Glomerular endothelial cell (primary cell): ENCODE measurements at places on chromosomes 3 and 15.
A peak's percentile ranks its signal among the peaks of the same experiment; 100 is the strongest.

- DNase-seq, result no peak
Observed at GRCh38 chr3:195821403-195822130, 9.8 kb upstream of the MUC4 start.

- no peak for DNase-seq
Observed at GRCh38 chr15:91688811-91689210, 164.7 kb upstream of the SLCO3A1 start.

GRCh38 chr15:92619145-92620101, 36.2 kb downstream of the FAM174B start:
- DNase-seq, result no peak

DNA sequence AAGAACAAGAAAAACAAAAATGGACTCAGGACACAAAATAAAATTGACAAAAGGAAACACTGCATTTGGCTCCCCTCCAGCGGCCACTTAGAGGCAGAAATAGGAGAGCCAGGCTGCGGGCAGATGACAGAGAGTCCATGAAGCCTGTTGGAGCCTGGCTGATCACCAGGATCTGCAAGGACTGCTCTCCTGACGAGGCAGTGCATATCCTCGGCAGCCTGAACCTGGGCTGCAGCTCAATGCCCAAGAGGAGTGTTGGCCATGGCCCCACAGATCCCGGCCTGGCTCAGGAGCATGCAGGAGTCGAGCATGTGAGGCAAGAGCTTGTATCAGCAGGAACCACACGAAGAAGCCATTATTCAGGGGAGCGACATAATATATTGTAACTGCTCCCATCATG, 199.8 kb downstream of the STT3B start:
- DNase-seq, result no peak

DNA sequence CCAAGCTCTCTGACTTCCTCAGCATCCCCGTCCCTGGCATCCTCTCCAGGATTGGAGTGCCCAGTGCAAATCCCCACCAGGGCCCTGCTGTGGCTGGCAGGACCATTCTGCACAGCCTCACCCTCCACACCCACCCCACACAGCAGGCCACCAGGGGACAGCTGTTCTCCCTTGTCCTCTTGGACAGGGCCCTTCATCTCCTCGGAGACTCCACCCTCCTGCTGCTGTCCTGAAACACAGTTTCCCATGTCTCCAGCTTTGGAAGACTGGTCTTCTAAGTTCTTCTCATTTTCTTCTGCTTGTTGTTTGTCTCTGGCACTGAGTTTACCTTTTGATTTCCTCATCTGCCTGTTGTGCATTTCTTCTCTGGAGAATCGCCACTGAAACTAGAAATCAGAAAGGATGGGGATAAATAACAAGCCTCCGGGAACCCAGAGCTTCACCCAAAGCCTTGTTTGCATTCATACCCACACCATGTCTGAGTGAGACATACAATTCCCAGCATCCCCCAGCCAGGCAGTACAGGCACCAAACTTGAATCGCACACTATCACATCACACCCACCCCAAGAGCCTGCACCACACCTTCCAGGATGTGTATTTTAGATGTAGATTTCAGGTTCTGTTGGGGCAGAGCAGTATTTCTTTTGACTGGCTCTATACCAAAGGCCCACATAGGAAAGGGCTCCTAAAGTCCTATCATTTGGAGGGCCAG, 52.0 kb downstream of the OXNAD1 start:
- no peak for DNase-seq

DNA sequence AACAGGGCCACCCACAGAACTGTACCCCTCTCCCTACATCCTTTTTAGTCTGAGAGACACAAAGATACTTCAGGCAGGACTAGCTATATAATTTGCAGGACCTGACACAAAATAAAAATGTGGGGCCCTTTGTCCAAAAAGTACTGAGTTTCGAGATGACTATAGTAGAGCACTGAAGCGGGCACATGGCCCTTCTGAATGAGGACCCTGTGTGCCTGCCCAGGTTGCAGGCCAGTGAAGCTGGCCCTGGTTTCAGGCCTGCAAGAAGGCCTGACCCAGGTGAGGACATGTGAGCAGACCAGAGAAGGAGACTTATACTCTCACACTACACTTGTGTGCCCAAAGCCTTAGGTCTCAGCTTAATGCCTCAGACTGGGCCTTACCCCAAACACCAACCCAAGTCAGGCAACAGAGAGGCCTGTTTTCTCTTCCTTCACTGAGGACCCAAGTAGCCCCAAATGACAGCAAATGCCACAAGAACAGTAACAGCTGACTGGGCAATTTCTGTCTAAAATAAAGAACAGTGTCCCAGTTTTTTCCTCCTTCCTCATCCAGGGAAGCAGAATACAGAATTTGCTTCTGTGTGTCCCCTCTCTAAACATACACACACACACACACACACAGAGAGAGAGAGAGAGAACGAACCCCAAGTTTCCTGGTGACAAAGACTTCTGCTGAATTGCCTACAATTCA, 100.9 kb upstream of the ARHGEF3 start:
- DNase-seq, result no peak

- DNase-seq, result no peak
Observed at GRCh38 chr15:42371096-42371495, 11.8 kb downstream of the CAPN3 start.

DNA sequence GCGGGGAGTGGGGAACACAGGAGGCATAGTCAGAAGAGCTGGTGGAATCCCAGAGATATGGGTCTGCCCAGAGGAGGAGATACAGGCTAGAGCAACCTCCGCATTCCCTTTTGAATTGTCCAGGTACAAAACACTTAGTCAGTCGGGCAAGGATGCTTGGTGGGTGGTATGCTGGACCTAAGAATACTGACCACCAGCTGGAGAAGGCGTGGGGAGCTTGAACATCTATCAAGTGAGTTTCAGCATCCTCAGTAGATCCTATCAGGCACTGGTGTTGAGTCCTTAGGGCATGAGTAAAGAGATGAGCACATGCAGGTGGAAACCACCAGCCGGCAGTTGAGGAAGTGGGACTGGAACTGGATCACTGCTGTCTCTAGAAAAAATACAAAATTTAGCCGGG, 14.7 kb upstream of the DIS3L start:
- no peak for DNase-seq

DNA sequence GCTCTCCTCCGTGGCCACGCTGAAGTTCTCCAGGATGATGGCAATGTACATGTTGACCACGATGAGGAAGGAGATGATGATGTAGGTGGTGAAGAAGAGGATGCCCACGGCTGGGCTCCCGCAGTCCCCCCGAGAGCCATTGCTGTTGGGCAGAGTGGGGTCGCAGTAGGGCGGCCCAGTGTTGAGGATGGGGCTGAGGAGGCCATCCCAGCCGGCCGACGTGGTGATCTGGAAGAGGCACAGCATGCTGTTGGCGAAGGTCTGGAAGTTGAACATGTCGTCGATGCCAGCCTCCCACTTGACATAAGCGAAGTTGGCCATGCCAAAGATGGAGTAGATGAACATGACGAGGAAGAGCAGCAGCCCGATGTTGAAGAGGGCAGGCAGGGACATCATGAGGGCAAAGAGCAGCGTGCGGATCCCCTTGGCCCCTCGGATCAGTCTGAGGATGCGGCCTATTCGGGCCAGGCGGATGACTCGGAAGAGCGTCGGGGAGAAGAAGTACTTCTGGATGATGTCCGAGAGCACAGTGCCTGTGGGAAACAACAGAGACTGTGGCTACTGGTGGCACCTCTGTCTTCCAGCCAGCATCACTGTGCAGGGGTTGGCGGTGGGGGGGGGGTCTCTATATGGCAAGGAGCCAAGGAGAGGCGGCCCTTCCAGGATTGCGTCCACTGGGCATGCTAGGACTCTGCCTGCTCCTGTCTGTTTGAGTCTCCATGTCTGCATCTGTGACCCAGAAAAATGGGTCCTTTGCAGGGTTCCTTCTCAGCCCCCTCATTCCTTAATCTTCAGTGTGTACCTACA, 55.1 kb downstream of the EXOG start:
- no peak for DNase-seq

DNA sequence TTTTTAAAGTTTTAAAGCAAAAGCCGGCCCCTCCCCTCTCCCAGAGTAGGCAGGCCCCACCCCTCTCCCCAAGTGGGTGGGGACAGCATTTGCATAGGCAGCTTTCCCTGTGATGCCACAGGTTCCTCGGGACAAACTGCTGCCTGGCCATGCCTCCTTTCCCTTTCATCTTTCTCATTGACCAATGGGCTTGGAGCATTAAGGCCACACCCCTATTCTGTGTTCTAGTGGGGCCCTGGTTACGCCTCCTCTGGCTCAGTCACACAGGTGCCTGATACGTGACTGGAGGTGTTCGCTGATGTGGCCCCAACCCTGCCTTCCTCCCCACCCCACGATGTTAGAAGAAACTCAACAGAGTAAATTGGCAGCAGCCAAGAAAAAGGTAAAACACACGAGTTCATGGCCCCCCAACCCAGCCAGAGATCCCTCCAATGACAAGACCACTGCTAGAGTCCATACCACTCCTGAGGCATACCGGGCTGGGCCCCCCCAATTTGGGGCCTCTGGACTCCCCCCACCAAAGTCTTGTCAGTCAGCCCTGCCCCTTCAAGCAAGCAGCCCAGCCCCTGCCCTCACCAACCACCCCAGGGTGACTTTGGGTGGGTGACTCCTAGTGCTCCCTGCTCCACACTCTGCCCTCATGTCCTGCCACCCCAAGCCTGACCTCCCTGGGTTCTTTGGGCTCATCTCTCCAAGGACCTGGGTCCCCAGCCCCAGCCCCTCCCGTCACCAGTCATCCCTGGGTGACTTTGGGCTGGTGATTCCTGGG, 62.8 kb upstream of the CSPG4 start:
- no peak for DNase-seq

DNA sequence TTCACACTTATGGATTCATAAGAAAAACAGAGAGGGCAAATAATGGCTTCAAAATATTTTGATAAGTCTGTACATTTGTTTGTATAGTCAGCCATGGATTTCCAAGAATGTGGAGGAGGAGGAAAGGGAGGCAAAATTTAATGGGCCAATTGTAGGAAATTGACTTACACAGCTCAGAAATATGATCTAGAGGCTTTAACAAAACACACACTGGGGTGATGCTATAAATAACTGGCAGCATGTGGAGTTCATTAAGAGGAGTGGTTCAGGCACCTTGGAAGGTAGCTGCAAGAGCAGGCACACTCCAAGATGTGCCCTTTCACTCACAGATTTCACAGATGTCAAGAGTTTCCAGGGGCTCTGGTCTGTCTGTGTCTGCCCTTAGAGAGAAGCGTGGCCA, 193.4 kb upstream of the RASGRP1 start:
- peak; percentile 18 for DNase-seq

DNA sequence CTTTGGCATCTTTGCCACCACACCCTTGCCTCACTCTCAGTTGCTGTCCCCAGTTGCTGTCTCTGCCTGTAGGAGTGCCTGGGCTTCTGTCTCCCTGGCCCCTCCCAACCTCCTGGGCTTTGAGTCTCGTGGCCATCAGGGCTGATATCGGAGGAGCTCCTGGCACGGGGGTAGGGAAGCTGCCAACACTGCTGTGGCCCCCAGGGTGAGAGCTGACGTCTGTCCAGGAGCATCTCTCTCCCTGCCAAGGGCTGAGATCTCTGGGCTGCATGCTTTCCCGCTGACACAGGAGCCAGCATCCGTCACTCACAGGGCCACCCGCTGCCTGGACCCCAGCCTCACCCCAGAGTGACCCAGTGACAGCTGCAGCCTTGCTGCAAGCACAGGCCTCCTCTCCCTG, 47.4 kb downstream of the EXOG start:
- no peak for DNase-seq

DNA sequence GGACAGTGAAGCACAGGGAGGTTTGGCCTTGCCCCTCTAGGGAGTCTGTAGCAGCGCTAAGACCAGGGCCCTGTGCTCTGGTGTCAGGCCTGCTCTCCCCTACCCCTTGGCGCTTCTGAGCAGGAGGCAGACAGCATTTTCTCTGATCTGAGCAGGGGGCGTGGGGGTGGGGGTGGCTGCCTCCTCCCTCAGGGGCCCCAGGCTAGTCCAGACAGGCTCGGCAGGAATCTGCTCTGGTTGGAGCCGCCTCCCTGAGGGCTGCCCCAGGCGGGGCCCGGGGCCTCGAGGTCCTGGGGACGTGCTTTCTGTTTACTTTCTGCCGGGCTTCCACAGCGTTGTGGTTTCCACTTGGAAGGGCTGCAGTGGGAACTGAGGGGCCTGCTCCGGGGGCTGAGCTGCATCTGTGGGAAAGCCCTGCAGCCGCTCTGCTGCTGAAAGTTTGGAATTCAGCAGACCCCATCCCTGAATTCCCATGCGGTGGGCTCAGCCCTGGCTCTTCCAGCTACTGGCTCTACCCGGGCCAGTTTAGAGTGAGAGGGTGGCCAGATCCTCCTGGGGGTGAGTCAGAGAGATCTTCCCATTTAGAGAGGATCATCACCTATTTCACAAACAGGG, 105.4 kb downstream of the LINGO1 start:
- no peak for DNase-seq

- no peak for DNase-seq
Observed at GRCh38 chr3:69747511-69748258, 8.4 kb downstream of the MITF start.

DNA sequence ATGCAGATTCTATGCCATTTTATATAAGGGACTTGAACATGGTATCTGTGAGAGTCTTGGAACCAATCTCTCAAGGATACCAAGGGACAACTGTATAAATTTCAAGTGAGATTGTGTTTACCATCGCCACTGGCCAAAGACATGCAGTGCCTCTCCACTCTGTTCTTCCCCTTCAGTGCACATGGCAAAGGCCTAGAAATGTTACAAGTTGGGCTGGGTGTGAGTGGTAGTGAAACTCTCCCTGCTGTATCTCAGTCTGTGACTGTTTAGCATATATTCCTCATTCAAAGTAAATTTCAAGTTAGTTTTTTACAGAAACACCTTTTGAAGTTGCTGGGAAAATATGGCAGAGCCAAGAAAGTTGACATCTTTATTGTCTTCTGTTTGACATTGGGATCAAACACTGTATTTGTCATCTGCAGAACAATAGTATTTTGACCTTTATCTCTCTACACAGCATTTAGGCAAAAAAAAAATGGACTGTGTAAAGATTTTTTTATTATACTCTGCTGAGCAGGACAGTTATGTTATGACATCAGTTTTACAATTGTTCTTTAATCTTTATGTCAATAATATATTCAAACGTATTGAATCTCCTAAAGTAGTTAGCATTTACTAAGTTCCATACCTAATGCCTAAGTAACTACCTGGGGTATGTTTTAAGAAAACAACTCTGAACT, 101.4 kb downstream of the CCNL1 start:
- DNase-seq, result no peak

GRCh38 chr3:9913601-9914000, 3.3 kb upstream of the IL17RC start:
- no peak for DNase-seq

GRCh38 chr3:24589931-24590880, 95.6 kb upstream of the THRB start:
- no peak for DNase-seq

- DNase-seq, result no peak
Observed at GRCh38 chr3:131544557-131544956, 41.8 kb upstream of the MRPL3 start.

DNA sequence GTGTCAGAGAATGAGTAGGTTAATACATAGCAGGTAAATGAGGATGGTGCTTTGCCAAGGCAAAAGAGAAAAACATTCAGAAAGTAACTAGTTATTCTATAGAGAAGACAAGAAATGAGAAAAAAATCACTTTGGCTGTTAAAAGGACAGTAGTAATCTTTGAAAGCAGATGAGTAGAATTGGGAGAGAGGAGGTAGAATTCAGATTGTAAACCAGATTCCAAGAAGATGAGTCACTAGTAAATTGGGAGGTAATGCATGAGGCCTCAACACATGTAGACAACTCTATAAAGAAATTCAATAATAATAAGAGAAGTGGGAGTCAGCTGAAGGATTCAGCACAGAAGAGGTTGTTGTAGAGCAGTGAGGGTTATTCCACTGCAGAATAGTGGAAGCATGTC, 81.4 kb downstream of the MBNL1 start:
- no peak for DNase-seq
